ENCODE measurements at places on chromosomes 2 and 18.

- DNase-seq, result no peak
Measured at GRCh38 chr2:38207168-38207567, 131.2 kb upstream of the CYP1B1 start.

GRCh38 chr2:124967325-124967724 is 942.2 kb downstream of the CNTNAP5 start:
- DNase-seq, result no peak

DNA sequence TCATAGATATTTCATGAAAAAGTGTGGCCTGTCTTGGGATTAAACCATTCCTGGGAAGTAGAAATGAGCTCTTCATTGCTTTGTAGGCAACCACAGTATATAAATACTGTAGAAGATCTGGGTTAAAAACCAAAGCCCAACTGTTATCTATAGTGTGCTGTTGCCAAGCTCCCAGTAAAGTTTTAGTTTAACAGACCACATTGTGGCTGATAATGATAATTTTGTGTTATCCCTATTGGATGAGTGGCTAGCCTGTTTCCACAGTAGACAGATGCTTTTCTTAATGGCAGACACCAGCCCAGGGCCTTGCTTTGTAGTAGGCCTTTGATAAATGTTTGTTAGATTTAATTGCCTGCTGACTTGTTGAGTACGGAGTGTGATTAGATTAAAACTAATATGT is 52.1 kb downstream of the FMNL2 start:
- peak; percentile 75 for DNase-seq

GRCh38 chr2:215699700-215700538 is 264.1 kb upstream of the FN1 start:
- no peak for DNase-seq
